SJSA1 (cell line): ENCODE measurements at places on chromosomes 1 and 21. TPM values are rescaled to one million over a fixed set of nuclear protein-coding genes. Genes with fewer than 3 reads are reported as not detected.

GRCh38 chr1:205514211-205515142, 10.0 kb downstream of the CDK18 start:
- no peak for DNase-seq

- no peak for DNase-seq
These were observed 87.5 kb upstream of the SIM2 start for GRCh38 chr21:36611379-36611778.

GRCh38 chr1:218813237-218813636, 360.4 kb upstream of the LYPLAL1 start:
- DNase-seq: no peak

Gene KPRP
- not detected in 2 replicates for total RNA-seq

DNA sequence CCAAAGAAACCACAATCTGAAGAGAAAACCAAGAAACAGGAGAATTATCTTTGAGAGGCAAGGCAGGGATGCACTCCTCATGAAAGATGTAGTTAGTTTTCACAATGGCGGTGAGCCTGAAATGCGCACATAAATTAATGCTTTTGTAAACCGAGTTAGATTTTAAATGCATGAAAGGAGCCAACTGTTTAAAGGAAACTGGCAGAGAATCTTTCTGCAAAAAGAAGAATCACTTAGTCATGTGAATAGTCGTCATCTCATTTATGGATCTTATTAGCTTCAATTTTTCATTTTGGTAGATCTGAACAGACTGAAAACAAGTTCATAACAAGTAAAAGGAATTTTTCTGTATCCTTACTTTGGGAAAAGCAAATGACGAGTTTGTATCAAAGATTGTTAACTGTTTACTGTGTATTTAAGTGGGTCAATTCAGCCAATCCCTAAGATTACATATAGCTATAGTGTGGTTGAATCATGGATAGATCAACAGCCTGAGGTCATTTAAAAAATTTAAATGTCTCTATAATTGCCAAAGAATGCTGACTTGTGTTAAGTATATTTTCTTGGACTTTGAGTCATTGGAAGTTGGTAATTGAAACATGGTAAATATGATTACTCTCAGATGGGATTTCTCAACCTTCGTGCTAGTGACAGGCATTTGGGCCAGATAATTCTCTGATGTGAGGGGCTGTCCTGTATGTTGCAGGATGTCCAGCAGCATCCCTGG, 226.6 kb upstream of the KAZN start:
- no peak for DNase-seq
